ENCODE measurements at places on chromosomes 6 and 20.
A peak's percentile ranks its signal among the peaks of the same experiment; 100 is the strongest.

DNA sequence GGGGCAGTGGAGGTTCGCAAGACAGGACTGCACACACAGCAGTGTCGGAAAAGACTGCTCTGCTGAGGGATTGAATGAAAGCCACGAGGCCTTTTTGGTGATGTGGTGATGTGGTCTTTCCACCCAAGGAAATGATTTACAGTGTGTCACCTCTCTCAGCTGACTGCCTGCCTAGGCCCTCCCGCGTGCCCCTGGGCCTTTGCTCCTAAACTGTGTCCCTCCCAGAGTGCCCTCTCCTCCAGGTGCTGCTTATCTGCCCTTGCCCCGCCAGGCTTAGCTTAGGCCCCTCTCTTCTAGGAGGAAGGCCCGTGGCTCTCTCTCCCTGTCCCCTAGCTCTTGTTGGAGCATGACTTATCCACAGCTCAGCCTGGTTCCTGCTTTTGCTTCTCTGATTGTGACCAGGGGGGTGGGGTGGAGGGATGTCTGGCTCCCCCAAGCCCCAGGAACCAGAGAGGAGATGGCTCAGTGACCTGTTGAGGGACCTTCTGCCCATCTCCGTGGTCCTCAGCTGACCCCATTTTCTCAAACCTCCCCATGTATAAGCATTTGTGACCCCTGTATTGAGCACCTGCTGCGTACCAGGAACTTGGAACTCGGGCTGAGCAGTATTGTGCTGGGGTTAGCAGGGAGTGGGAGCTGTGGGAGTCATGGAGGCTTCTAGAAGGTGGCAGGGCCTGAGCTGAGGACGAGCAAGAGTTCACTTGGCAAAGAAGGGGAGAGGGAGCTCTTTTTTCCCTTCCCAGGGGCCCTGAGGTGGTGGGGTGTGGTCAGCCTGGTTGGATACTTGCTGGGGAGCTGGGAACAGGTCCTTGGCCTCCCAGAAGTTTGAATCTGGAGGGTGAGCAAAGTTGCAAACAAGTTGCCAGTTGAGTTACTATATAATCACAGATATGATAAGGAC is 2.2 kb downstream of the SRC start:
- no peak for DNase-seq

GRCh38 chr6:81814370-81815076 is 62.0 kb upstream of the TENT5A start:
- DNase-seq, result peak; percentile 29

DNA sequence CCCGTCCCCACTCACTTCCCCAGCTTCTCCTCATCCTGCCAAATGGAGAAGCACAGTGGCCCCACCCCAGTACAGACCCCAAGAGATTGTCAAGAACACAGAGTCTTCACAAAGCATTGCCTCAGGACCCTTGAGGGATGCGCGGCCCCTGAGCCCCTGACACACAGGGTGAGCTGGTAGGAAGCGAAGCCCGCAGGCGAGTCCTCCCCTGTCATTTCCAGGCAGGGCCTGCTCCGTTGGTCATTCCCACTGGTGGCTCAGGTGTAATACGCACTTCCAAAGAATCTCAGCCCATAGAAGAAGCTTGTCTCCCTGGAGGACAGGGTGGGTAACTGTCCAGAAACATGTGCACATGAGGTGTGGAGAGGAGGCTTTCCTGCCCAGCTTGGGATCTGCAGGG is 404.2 kb downstream of the THBS2 start:
- DNase-seq, result no peak

GRCh38 chr20:57810511-57811373 is 100.9 kb upstream of the PMEPA1 start:
- peak; percentile 63 for DNase-seq

- DNase-seq, result no peak
These were observed 188.6 kb downstream of the GJA10 start for GRCh38 chr6:90082847-90083246.

GRCh38 chr6:44533421-44533820 is 145.9 kb downstream of the CDC5L start:
- DNase-seq, result no peak

- no peak for DNase-seq
These were observed 178.8 kb downstream of the ZFAND3 start for GRCh38 chr6:37998366-37998765.

DNA sequence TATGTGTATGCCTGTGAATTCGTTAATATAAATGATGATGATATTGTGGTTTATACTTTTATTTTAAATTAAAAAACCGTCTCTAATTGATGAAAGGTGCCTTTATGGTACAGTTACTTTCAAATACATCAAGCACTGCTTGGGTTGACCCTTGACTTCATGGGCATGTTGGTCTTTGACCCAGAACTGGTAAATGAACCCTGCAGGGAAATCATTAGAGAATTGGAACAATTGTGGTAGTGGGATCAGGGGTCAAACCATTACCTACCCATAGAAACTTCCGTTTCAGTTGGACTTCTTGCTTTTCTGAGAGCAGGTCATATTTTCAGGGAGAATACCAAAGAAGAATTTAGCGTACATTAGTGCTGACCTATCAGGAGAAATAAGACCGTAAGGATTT is 258.0 kb downstream of the TMEM242 start:
- no peak for DNase-seq

DNA sequence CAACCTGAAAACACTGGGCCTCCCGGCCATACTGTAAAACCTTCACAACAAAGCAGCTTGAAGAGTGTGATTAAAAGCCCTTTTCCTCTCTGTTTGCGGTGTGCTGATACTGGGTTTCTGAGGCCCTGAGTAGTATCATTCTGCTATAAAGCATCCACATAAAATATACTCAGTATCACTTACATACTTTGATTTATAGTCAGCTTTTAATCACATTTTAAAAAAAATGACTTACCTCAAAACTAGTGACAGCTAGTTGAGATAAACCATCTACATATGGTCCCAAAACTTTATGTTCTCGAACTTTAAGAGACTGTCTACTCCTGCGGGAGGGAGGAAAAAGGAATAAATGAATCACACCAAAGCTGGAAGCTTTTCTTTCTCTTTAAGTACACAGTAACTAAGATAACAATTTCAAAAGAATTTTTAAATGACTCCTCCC is 135.7 kb downstream of the KIF13A start:
- DNase-seq, result peak; percentile 81

DNA sequence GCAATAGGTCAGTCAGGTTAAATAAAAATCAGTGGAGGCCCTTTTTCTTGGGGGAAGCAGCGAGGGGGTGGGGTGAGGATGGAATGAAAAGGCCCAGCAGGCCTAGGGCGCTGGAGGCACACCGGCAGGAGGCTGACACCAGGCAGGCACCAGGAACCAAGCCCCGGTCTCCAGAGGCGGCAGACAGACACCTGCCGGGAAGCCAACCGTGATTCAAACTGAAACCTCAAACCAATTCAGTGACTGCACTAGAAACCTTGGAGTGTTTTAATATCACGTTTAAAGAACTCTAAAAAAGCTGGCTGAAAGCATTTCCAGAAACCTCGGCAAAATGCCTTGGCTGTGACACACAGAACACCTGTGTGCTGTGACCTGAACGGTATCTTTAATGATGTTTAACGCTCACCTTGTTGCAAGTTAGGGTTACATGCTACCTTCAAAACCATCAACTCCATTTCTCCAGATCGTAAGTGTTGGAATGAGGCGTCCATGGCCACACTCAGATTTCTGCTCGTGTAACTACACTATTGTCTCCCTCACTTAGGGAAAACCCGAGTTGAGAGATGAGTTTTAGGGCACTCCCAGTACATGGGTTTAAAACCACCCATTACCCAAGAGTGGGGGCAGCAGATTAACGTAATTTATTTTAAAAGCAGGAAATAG is 27.2 kb downstream of the DIDO1 start:
- no peak for DNase-seq

DNA sequence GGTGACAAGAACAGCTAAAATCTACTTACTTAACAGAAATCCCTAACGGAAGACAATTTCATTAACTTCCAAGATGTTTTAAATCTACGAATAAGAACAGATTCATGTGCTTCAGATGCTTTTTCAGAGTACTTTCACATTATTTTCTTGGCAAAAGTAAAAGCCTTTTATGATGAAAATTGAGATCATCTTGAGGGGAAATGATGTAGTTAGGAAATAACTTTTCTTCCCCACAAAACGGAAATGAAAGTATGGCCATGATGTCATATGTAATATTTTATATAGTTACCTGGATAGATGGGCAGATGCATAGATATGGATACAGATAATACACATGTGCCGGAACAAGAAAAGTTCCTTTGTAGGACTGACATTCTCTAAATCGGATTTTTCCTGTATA is 32.8 kb downstream of the SASH1 start:
- DNase-seq, result no peak

GRCh38 chr6:136338486-136338885 is 48.8 kb upstream of the BCLAF1 start:
- no peak for DNase-seq

DNA sequence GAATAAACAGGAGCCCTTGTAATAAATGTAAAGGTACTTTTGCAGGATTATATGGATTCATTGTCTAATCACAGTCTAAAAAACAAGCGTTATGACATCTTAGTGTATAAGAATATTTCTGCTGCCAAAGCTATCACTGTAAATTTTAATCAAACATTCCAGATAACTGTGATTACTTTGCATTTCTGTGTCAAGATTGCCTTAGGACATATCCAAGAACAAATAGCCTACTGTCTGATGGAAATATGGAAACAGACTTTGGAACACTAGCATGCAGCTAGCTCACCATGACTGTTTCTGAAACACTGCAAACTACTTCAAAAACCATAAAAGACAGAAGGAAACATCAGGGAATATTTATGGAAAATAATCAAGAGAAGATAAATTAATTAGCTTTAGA is 248.7 kb upstream of the ASCC3 start:
- no peak for DNase-seq

GRCh38 chr20:63850689-63851547 is 10.4 kb upstream of the ABHD16B start:
- no peak for DNase-seq

GRCh38 chr20:63223121-63223825 is 7.3 kb upstream of the YTHDF1 start:
- DNase-seq, result no peak

DNA sequence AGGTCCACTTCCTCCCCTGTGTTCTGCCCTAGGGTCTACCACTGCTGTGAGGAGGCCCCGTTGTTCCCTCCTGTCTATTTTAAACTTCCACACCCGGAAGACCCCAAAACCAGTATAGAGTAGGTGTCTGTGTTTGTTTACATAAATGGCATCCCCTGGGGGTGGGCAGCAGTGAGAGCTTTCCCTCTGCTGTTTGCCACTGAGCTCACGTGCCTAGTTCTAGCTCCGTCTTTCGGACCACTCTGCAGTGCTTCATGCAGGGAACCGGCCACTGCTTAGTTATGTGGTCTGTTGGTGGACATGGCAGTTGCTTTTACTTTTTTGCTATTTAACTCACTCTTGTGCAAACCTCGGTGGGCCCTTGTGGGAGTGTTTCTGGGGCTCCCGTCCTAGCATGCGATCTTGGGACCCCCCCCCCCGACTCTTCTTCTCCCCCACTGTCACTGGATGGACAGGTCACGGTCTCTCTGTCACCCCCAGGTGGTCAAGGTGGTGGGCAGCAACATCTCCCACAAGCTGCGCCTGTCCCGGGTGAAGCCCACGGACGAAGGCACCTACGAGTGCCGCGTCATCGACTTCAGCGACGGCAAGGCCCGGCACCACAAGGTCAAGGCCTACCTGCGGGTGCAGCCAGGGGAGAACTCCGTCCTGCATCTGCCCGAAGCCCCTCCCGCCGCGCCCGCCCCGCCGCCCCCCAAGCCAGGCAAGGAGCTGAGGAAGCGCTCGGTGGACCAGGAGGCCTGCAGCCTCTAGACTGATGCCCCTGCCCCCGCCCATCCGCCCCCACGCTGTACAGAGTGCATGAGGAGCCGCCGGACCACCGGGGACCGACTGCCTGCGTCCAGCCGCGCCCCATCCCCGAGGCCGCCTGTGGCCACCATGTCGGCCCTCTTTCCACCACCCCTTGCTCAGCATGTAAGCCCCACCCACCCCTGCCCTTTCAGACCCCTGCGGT is 40.9 kb downstream of the VSTM2L start:
- DNase-seq, result no peak

DNA sequence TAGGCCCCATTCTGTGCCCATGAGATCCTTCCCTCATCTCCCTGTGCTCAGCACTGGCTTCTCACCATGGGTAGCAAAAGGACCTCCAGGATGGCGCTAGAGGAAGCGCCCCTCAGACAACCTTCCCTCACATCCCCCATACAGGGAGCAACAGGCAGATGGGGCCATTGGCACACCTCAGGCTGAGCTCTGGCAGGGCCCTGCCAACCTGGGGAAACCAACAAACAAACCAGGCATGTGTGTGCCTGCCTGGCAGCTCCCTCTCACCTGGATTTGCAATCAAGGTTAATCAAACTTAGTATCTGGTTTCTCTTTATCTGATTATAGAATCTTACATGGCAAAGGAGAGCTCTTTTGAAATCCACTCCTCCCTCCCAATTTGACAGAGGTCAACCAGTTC is 134.9 kb downstream of the SLC23A2 start:
- no peak for DNase-seq
